ENCODE measurements at places on chromosomes 12 and 14.

DNA sequence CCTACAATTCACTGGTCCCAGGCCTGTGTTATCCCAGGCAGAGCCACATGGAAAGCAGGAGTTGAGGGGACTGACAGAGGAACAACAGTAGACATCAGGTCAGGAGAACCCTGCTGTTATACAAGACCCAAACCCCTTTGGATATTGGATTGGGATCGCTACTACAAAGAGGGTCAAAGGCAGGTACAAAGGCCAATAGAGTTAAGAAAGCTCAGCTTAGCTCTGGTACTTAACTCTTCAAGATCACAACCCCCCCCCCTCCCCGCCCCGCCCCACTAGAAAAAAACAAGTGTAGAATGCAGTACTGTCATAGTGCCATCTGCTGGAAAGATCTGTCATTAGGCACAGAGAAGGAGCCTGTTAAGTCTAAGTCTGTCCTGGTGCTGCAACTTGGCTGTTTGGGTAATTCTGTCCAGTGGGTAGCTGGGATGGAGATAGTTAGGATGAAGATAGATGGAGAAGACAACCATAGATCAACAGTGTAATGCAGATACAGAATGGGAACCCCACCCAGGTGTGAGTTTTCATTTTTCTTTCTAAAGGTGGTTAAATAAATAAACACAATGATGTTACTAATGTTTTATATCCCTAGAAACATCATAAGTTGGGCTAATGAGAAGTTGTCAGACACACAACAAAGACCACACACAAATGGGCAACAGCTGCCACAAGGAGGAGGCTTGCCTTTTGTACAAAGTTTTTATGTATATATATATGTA lies 17.2 kb downstream of the REM2 start:
- DNase-seq = peak; percentile 64

DNA sequence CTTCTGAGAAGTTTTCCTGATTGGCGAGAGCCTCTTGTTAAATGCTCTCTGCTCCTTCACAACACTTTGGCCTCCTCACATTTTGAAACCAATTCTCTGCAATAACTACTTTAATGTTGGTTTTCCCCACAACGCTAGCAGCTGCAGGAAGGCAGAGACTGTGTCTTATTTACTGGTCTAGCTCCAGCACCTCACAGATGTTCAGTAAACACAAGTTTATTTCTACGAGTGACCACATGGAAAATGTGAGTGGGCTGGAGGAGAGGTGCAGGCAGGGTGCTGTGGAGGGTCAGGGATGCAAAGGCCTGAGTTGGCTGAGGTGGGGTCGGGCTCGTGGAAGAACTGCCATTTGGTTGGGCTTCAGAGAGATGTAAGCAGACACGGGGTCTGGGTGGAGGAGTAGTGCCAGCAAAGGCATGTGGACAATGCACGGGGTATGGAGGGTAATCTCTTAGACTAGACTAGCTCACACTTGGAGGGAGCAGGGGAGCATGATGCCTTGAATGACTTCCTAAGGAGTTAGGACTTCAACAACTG lies 117.4 kb upstream of the RTL1 start:
- DNase-seq = no peak

- DNase-seq = no peak
Measured at GRCh38 chr14:99875421-99875820, 82.2 kb downstream of the EML1 start.

DNA sequence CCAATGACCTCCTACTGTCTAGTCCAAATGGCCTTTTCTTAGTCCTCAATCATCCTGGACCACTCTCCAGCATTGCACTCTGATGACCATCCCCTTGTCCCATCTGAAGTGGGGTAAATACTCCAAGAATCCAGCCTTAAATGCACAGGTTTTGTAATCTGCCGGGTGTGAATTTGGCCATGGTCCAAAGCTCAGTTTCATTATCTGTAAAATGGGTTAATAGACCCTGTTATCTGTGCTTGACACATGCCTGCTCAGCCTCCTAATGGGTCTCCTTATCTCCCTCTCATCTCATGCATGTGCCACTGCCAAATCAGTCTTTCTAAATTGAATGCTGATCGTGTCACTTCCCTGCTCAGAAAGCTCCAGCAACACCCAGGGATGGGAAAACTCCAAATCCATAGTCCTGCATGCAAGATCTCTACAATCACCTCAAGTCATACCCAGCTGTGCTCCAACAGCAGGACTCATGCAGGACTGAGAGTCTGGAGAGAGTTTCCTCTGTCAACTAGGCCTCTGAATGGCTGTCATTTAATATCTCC lies 22.3 kb downstream of the LGR5 start:
- no peak for DNase-seq

DNA sequence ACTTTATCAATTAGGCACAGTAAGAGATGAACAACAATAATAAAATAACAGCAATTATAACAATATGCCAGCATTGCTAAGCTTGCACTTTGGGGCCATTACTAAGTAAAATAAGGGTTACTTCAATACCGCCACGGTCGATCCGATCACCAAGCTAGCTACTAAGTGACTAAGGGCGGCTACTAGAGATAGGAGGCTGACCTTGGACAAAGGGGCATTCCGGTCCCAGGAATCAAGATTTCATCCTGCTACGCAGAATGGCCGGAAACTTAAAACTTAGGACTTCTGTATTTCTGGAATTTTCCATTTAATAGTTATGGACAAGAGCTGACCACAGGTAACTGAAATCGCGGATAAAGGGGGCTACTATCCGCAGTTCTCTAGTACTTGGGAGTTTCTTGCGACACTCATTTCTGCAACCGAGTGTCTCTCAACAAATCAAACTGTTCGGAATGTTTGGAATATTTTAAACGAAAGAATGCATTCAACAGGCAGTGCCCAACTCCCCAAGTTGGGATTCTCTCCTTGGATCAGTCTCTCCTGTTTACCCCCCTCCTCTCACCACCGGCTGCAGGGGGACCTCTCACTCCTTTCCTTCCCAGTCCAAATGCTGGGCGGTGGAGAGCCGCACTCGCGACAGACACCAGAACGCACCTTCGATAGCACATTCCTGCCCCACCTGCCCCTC lies 650 bp downstream of the HEBP1 start:
- DNase-seq = no peak

GRCh38 chr12:112243255-112244110 lies 118.1 kb downstream of the TRAFD1 start:
- DNase-seq = no peak

DNA sequence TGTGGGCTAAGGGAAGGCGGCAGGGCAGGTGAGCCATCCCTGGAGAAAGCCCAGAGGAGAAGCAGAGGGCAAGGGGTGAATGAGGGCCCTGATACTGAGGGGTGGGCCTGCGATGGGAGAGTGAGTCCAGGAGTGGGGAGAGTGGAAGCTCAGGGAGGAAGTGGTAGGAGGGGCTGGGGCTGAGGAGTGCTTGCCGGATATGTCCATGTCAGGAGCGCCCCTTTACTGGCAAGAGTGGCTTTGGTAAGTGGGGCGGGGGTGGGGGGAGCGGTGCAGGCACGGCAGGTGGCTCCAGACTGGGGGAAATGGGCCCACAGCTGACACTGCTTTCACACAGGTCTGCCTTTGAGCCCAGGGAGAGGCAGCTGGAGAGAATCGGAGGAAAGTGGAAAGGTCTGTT lies 86.4 kb upstream of the GPR68 start:
- no peak for DNase-seq

DNA sequence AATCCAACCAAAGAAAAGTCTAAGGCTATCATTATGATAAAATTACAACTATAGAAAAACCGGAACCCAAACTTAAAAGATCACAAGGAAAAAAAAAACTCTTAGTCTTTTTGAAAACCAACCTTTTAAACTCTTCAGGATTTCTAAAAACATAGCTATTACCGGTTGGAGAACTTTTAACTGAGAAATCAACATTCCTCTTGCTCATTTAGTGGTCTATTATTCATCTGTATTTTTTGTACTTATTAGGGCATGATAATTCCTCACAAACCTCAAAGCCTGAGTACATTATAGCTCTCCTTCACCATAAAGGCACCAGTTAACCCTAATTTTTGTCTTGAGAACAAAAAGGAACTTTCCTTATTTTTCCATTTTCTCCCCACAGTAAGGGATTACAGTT lies 10.4 kb downstream of the LUM start:
- DNase-seq = no peak

GRCh38 chr14:70641548-70642302 lies at the start of gene TTC9:
TSS of gene TTC9 (plus strand) at chr14:70641916. CDS start at chr14:70642130, 214 bp downstream.
- peak; percentile 47 for DNase-seq

GRCh38 chr12:60803147-60803546 lies 1207.3 kb downstream of the SLC16A7 start:
- no peak for DNase-seq

DNA sequence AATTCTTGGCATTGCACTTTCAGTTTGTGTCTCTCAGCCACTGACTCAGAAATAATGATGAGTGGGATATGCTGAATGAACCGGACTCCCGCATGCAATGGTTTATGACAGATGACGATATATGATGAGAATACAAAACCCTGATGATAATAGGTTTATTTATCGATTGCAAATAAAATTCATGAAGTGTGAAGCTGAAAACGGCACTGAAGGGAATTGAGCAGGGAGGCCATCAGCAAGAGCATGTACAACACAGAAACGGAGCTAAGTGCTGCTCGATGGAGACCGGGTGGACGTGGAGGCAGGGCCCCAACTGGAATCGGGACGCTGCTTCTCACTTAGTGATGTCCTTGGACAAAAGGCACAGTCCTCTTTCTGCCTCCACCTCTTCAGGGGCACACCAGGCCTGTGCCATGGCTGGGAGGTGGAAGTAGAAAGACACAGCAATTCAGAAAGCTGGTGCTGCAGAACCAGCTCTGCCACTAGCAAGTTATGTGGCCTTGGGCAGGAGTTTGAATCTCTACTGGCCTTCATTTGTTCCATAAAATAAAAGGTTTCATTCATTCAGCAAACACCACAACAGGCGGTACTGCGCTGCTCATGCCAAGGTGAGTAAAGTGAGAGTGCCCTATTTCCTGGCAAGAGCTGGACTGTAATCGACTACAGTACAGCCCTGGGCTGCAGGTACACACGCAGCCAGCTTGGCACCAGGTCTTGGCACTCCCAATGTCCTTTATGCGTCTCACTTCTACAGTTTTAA lies 117.0 kb downstream of the EGLN3 start:
- DNase-seq = no peak

GRCh38 chr14:104771374-104771773 lies 18.4 kb downstream of the SIVA1 start:
- DNase-seq = no peak

DNA sequence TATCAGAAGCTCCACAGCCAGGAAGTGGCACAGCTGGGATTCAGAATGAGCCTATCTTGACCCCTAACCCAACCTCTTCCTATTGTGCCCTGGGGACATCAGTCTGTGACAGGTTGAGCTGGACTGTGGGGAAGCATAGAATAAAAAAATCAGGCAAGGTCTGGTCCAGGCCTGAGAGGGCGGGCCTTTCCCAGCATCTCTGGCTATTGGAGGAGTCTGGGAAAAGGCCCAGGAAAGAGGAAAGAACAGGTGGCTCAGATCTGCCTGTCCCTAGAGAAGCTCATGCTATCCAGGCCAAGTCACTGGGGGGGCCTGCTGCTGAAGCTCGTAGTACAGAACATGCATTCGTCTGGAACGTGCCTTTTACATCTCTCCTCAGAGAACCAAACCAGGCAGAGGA lies 100.5 kb downstream of the PPM1H start:
- DNase-seq = no peak

GRCh38 chr12:4064008-4064407 lies 190.8 kb upstream of the PARP11 start:
- DNase-seq = no peak

DNA sequence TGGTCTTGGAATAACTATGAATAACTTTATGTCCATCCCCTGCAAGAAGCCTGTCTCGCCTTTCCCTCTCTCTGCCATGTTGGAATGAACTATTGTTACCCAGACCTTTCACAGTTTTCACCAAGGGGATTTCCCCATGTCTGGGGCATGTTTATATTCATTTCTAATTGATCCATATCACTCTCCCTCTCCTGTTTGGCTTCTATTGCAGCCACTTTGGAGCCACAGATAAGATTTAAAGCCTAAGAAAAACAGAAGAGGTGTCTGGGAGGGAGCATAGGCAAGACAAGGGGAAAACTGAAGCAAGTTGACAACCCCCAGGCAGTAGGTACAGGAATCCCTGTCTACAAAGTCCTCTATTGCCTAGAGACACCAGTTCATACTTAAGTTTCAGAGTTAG lies 41.0 kb upstream of the FOXJ2 start:
- no peak for DNase-seq

DNA sequence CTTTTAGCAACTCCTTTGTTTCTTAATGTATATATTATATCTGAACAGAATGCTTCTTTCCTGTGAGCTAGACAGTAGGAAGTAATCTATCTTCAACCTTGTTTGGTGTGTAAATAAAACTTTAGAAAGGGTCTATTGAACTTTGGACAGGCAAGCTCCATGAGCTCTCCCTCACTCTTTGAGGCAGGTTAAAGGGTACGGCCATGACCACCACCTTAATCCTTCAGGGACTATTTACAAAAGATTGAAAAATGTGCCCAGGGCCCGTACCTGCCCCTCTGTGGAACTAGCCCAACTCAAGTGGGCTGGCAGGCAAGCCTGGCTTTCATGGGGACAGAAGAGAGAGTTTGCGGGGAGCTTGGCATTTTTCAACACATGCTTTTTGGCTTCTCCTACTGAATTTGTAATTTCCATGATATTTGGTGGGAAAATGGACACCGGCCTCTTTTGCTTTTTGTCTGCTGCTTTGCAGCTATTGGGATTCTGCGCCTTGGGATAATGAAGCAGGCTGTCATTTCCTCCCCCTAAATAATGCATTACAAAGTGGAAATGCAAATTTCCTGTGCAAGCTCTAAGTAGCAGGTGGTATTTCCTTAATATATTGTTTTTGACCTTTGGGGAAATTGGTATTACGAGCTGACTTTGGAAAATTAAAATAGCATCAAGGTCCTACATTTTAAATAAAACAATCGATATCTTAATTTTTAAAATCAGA lies 106.0 kb downstream of the HMGA2 start:
- DNase-seq = no peak

- no peak for DNase-seq
Measured at GRCh38 chr12:108832730-108833354, 24.5 kb downstream of the SSH1 start.

- no peak for DNase-seq
Measured at GRCh38 chr14:46769292-46769691, 117.7 kb upstream of the RPL10L start.

DNA sequence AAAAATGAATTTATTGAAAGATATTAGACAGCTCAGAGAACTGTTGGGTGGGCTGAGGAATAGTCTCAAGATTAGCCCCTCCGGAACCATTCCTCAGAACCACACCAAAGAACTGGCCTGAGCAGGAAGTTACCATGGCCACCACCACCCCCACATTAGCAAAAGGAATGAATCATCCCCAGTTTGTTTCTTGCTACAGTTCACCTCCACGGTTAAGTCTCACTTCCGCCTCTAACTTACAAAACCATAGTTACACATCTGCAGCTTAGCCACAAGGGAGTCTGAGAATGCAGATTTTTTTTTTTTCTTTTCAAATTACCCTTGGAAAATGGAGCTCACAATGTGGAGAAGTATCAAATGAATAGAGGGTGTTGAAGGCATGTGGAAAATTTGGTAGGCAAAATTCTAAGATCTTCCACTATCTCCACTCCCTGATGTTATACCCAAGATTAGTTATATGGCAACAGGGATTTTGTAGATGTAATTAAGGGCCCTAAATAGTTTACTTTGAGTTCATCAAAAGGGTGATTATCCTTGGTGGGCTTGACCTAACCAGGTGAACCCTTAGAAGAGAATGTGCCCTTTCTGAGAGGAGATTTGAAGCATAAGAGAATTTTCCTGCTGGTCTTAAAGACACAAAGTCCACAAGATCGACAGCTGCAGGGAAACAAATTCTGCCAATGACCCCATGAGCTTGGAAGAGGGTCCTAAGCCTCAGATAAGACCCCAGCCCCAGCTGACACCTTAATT lies 129.8 kb upstream of the KRR1 start:
- DNase-seq = no peak
